Fibroblast of skin of abdomen (primary cell): ENCODE measurements at places on chromosomes 12 and 14.

GRCh38 chr12:45731190-45731775, 1.8 kb downstream of the ARID2 start:
- no peak for DNase-seq

- no peak for DNase-seq
These were observed 72.0 kb downstream of the DICER1 start for GRCh38 chr14:95085321-95085720.

DNA sequence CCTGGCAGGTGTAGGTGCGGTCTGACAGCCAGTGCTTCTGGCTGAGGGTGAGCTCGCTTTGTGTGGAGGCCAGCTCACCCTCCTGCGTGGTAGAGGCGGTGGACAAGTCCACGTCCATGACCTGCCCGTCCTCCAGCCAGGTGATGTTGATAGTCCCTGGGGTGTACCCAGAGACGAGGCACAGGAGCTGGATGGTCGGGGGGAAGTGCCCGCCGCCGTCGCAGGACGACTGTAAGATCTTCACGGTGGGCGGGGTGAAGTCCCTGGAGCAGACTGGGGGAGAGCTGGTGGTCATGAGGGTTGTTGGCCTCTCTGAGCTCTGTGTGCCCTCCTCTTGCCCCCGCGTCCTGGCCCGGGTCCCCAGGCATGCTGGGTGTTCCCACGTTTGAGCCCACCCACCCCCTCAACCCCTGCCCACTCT, 74.6 kb downstream of the TMEM121 start:
- no peak for DNase-seq

DNA sequence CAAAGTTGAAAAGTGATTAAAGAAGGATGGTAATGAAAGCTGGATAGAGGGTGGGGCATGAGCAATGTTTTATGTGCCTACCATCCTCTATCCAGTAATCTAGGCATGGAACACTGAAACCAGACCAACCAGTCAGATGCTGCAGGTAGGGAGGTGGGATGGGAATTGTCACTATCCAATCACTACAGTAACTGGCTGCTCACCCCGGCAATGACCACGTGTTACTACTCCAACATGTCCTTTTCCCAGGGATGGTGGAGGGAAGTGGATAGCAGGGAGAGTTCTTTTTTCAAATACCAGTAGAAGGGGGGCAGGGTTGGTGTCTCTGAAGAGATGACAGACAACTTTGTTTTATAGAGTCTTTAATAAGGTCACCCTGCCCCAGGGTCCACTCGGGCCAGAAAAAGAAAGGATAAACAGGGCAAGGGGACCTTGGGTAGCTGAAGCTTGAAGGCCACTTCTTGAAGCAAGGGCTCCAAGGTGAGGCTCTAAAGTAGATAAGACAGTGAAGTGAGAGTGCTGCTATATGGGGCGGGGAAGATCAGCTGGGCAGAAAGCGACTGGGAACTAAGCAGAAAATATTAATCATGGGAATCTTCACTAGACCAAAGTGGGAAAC, 14.7 kb upstream of the CDH24 start:
- no peak for DNase-seq

GRCh38 chr12:122159882-122160281, 14.1 kb downstream of the IL31 start:
- no peak for DNase-seq

DNA sequence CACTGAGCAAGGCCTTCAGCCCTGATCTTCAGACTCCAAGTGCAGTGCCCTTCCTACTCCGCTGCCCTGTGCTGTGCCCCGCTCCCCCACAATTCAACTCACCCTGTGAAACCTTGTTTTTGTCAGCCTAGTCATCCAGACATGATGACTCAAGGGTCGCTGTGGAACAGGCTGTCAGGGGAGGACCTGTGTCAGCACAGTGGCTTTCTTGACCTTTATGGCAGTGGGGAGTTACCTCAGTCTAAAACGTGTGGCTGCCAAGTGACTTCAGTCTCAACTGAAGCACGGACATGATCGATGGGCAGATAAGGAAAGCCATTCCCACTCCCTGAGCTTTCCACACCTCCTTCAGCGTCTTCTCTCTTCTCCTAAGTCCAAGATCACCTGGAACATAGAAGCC, 16.3 kb upstream of the FLVCR2 start:
- DNase-seq, result no peak
